ENCODE measurements at places on chromosomes 7 and 10.

- DNase-seq = no peak
Observed at GRCh38 chr7:112843151-112843550, 53.0 kb upstream of the TMEM168 start.

GRCh38 chr7:129166745-129167144 is 21.7 kb upstream of the SMO start:
- DNase-seq = no peak

DNA sequence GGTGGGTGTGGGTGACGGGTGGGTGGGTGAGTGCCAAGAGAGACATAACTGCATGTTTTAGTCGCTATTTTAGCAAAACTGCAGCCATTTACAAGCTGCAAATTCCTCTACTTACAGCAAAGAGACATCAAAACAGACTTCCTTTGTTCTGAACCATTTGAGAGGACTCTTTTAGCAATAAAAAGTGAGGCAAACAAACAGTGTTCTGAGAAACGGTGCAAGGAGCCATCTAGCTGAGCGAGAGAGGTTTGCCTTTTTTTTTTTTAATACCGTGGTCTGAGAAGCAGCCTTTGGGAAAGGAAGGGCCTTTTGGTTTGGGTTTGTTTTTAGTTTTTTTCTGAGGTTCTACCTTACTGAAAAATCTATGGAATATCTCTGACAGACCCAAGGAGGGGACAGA is 62.9 kb downstream of the SCRN1 start:
- DNase-seq = no peak

GRCh38 chr10:74977072-74977471 is 134.4 kb upstream of the SAMD8 start:
- no peak for DNase-seq

- DNase-seq = no peak
Observed at GRCh38 chr10:133537546-133538545, 10.7 kb downstream of the CYP2E1 start.

GRCh38 chr10:133268532-133268931 is 8.1 kb downstream of the ADAM8 start:
- DNase-seq = no peak

DNA sequence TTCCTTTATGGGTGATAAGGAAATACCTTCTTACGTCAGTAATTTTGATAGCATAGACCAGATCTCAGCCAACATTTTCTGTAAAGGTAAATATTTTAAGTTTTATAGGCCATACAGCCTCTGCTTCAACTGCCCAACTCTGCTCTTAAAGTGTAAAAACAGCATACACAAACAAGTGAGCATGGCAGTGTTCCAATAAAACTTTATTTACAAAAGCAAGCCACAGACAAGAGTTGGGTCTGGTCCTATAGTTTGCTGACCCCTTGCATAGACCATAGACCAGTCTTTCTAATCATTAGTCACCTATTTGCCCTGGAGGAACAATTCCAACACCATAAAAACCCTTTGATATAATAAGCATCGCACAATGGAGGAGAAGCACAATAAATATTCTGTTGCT is 398.8 kb downstream of the SFMBT2 start:
- no peak for DNase-seq

DNA sequence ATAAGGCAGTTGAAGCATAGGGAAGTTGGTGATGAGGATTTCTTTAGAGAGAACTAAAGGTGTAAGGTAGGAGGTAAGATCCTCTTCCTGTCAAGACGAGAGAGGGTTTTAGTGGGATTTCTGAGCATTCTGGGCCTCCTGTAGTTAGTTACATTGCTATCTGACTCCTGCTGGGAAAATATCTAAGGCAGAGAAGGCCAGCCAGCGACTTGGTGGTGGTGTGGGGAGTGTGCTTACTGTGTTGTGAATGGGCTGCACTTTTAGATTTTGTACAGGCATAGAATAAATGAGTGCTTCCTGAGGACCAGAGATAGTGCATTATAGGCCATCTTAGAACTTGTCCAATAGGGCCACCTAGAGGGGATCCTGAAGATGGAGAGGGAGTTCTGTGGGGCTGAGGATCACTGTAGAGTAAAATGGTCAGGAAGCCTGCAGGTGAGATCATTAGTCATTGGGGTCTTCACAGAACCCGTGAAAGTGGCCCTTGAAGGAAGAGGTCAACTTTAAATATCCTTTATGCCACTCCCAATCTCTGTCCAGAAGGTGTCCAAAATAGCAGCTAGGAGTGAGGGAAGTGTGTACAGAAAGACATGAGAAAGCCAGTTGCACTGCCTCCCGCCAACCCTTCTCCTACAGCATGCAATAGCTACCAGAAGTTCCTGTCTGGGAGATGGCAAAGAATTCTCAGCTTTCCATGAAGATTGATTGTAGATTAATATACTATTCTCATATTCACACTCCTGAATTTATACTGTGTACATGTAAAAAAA is 266.6 kb downstream of the POLR1F start:
- DNase-seq = no peak

GRCh38 chr7:80807166-80807900 is 111.5 kb downstream of the SEMA3C start:
- DNase-seq = no peak

DNA sequence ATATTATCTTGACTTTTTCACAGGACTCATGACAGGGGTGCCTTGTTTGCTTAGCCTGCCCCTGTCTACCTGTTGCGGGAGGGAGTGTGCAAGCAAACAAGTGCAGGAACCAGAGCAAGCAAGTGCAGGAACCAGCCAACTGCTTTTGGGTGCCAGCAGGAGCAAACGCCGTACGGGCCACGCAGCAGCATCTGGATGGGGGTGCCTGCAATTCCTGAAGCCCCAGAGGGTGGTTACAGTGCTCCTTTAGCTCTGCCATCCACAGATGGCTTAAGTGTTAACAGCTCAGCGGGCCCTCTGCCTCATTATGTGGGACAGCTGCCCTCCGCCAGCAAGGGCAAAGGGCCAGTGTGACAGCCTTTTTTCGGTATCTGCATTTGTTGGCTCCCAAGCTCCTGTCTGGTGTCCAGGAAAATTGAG is 83.5 kb downstream of the MICU1 start:
- no peak for DNase-seq

DNA sequence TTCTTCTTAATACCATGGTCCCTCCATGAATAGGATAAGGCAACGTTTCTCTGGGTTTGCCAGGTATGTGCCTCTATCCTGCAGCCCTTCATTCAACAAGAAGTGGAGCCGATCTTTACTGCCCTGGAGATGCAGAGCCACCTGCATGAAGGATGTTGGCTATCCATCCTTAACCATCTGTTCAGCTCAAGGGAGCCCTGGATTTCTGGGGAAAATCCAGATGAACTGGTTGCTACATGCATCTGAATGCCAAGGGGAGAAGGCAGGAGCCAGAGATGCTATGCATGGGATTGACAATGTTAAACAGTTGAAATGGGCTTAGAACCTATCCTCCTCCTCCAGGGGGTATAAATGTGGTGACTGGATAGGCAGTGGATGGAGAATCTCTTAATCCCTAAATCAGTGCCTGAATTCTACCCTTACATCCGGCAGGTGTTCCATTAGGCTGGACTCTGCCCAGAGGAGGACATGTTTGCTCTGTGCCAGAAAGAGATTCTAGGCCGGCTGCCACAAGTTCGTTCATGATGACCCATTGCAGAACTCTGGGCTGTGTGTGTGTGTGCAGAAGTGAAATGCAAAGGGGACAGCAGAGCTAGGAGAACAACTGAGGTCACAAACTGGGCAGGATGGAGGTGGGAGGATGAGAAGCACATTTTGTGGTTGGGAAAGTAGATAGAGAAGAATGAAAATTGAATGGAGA is 15.6 kb downstream of the CPED1 start:
- DNase-seq = no peak

DNA sequence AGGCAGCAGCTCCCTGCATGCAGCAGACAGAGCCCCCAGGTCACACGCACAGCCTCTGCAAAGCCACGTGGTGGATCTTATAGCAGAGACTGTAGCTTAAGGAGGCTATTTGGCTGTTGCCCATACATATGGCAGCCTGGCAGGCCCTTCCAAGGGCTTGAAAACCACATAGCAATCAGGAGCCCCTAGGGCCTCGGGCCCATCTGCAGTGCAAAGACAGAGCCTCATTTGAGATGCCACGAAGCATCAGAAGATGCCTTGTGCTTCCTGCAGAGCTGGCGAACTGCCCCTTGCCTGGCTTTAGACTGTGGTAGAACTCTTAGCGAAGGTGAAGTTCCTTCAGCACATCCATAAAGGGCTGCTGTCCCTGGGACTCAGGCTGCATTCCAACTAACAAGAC is 309.9 kb downstream of the GRID1 start:
- no peak for DNase-seq

- DNase-seq = no peak
Observed at GRCh38 chr10:79209831-79210230, 137.4 kb upstream of the PPIF start.

GRCh38 chr10:13990946-13991345 is 339.8 kb downstream of the FRMD4A start:
- DNase-seq = no peak

DNA sequence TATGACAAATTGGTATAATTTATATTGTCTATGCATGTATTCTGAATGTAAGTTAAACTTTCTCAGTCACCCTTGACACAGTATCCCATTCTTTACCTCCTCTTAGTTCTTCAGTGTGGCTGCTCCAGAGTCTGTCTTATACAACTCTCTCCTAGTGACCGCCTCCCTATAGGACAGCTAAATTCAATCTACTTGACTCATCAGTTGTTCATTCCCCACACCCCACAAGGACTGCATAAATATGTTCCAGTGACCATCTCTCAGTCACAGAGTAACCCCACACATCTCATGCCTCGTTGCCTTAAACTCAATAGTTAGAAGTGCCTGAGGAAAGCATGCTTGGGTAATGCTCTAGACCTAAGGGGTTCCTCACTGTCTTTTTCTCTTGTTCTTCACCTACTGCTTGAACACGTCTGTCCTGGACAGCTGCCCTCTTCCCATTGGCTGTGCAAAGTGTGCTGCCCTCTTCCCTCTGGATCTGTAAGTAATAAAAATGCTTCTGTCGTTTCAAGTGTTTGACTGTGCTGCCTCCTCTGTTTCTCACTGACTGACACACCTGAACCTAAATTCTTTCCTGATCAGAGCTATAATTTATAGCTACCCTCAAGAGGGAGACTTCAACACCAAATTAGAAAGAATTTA is 494.6 kb upstream of the GRM3 start:
- no peak for DNase-seq

- DNase-seq = no peak
Observed at GRCh38 chr10:133179651-133180050, 19.6 kb downstream of the KNDC1 start.

DNA sequence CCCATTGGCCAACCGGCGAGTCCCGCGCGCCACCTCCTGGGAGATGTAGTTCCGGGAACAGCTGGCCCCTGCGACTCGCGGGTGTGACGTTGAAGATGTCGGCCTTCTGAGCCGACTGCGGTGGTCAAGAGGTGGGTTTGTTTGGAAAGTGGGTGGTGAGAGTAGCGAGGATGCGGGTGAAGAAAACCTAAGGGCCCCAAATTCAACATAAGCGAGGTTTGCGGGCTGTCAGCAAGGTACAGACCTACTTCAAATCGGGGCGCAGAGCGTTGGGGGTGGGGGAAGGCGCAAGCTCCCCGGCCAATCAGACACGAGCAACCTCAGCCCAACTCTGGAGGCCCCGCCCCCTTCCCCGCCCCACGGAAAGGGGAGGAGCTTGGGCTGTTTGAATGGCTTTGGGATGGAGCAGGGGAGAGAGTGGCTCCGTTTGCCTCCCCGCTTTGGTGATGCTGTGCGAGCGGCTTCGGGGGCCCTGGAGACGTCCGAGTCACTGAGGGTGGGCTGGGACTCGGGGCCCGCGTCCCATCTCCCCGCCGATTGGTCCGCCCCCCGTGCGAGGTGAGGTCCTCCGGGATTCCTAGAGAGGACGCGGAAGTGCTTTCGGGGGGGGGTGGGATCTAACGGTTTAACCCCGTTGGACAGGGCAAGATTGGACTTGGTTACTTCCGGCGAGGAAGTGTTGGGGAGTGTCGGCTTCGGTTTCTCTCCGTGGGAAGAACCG is at the start of gene ZKSCAN5:
Gene ZKSCAN5 (plus strand): TSS at position 60 of the 721 bp plus-strand sequence. CDS start 1,383 bp downstream, outside the sequence.
- DNase-seq = peak; percentile 94

DNA sequence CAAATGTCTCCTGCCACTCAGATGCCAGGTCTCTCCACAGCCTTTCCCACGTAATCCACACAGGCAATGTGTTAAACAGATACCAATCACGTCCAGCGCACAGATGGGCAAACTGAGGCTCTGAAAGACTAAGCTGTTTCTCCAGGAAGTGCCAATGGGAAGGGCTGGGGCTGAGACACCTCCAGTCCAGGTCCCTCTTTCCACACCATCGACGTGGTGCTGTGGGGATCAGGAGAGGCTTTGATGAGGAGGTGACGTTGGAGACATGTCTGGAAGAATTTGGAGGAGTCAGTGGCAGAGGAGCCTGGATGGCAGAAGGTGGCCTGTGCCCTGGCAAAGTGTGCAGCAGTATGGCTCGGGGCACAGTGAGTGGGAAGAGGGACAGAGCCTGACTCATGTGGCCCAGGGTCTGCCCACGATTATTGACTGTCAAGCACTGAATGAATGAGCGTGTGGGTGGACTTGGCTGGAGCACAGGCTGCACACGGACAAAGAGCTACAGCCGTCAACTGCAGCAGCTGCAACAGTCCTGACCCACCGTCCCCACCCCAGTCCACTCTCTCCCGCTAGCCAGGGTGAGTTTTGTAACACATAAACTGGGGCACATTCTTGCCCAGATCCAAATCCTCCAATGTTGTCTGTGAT is 40.8 kb upstream of the HSPA12A start:
- DNase-seq = no peak

- DNase-seq = no peak
Observed at GRCh38 chr7:34077168-34077567, 171.8 kb downstream of the BMPER start.

GRCh38 chr7:101629171-101629570 is at the start of gene MYL10:
TSS of gene MYL10 (minus strand) at chr7:101629296. CDS start at chr7:101629118, 178 bp downstream.
- DNase-seq = no peak

DNA sequence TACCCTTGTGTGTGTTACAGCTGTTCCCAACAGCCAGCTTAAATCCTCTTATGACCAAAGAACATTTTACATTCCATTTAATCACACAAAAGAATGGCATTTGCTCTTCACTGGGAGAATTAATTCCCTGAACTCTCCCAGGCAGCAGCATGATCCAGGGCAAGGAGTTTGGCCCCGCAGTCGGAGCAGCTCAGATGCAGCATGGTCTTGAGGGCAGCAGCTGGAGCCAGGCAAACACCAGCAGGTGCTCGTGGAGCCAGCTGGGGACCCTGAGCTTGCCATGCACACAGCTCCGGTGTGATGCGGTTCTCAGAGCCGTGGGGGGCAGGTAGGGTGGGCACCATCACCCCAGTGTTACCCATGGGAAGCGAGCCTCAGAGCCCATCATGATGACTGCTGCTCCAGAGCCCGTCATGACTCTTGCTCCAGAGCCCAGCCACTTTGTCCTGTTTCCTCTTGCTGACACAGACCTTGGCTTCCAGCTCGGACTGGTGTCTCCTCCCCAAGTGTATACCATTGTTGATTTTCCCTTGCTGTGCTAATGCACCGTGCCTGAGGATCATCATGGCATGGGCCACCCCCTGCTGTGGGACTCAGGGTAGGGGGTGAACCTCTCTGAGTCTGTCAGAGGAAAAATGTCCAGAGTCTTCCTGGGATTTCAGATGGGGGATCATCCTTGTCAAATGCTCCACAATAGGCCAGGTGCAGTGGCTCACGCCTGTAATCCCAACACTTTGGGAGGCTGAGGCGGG is 75.8 kb downstream of the ZRANB1 start:
- no peak for DNase-seq
